ENCODE measurements at places on chromosomes 5 and 9. TPM values are rescaled to one million over a fixed set of nuclear protein-coding genes. Genes with fewer than 3 reads are reported as not detected.
A peak's percentile ranks its signal among the peaks of the same experiment; 100 is the strongest.

DNA sequence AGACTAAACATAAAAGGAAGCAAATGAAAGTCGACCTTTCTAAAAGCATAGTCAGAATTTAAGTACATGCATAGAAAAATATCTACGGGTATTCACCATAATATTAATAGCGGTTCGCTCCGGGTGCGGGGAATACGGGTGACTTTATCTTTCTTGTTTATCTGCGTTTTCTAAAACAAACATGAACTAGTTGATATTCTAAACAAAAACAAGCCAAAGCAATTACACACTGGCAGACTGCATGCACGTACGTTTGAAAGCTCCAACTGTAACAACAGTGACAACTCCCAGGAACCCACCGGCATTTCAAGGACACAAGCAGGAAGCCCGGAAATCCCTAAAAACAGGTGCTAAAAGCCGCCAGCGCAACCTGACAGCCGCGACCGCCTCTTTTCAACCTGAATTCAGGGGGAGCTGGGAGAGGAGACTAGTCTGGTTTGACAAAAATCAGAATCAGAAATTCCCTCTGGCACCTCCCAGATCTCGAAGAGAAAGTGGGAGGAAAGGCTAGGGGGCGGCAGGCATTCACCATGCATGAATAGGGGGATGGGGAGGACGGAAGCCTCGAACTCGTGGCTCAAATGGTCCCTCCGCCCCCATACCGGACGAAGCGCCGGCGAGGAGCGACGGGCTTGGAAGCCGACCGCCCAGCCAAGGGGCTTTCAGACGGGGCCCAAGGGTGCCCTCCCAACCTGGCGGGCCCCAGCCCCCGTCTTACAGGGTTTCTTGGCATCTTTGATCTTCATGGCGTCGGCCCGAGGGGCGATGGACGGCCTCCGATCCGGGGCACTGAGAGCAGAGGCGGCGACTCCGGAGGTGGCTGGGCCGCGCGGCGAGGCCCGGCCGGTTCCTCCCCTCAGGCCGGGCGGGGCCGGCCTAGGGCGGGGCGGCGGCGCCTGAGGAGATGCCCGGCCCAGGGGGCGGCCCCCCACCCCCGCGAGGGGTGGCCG, at the start of gene PANK3:
Gene PANK3 (minus strand): TSS at position 831 of the 950 bp plus-strand sequence. CDS start 85 bp downstream, at position 746.
- no peak for DNase-seq

DNA sequence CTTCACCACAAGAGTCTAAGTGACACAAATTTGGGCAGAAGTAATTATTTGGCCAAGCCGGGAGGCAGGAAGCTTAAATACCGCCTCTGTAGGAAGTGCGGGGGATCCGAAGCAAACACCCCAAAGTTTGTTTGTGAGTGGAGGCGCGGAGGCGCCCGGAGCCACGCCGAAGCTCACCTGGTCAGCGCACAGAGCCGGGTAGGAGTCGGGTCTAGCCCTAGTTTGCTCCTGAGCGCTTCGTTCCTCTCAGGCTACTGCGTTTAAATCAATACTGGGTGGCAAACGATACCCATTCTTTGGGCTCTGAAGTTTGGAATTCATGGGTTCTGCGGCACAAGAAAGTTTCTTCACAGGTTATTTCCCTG, 855 bp downstream of the MCC start:
- peak; percentile 21 for DNase-seq

DNA sequence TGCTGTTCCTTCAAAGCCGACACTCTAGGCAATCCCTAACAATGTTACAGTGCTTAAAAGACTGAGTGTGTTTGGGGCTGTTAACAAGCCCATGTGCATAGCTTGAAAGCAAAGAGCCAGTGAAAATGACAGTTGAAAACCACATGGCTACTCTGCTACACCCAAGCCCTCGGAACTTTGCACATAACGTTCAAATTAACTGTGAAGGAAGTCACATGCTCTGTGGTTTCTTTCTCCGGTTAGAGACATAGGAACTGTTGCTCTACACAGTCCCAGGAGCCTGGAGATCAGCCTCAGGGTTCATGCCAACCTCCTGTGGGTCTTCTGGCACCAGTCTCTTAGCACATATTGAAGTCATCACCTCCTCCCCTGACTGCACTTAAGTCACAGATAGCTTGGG, 51.1 kb downstream of the C9orf152 start:
- no peak for DNase-seq

DNA sequence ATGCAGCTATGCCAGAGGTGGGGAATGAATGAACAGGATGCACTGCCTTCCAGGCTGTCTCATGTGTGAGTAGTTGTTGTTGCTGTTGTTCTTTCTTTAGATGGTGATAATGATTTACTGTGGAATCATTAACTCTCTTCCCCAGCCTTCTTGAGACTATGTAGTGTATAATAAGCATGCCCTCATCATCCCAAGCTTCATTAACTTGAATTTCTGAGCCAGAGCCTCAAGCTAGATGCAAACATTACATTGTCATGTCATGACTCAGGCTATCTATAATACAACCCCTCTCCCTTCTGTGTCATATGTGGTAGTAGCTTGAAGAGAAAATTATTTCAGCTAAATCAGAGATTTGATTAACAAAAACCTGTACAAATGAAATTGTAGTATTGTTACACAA, 10.0 kb upstream of the ADAMTSL1 start:
- DNase-seq: no peak

DNA sequence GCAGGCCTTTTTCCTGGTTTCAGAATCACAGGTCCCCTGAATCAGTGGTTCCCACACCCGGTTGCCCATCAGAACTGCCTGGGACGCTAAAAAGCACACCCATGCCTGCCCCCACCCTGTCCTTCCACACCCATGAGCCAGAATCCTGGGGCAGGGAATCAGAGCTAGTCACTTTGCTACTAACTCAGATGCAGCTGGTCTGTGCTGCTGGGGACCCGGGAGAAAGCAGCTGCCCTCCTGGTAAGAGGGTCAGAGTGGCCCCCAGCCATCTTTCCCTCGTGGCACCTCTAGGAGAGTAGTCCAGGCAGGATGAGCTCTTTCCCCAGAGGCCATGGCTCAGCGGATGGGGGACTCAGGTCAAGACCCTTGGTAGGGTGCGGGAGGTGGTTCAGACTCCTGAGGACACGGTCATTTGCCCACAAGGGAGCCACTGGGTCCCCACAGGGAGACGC, 11.3 kb upstream of the NUP214 start:
- no peak for DNase-seq

CDH6 gene
- polyA plus RNA-seq: 78.5 TPM

HAVCR1 gene
- polyA plus RNA-seq: 2.7 TPM
